ENCODE measurements at places on chromosomes 13 and 19.
A peak's percentile ranks its signal among the peaks of the same experiment; 100 is the strongest.

- DNase-seq, result no peak
Observed at GRCh38 chr19:31502536-31503170, 153.4 kb upstream of the TSHZ3 start.

- no peak for DNase-seq
Observed at GRCh38 chr19:2428321-2428690, 920 bp upstream of the TIMM13 start.

- no peak for DNase-seq
Observed at GRCh38 chr19:48603001-48603400, 3.5 kb upstream of the SPACA4 start.

DNA sequence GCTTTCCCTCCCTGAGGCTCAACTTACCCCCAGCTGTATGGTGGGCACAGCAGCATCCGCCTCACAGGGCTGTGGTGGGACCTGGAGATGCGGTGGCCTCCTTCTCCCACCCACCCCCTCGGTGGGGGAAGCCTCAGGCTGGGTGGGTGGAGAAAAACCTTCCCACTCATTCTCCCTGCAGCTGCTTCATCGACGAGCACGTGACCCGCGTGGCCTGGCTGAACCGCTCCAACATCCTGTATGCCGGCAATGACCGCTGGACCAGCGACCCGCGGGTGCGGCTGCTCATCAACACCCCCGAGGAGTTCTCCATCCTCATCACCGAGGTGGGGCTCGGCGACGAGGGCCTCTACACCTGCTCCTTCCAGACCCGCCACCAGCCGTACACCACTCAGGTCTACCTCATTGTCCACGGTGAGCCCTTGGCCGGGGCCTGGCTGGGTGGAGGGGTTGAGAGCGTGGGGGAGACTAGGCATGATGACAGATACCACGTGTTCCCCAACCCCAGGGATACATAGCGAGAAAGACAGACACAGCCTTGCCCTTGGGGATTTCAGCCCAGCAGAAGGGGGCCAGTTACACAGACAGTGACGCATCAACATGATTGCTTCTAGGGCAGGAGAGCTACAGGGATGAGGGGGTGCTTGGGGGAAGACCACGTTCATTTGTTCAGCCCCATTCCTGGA lies 12.2 kb downstream of the IGLON5 start:
- DNase-seq, result no peak

- no peak for DNase-seq
Observed at GRCh38 chr13:79895416-79895815, 414.5 kb downstream of the NDFIP2 start.

GRCh38 chr13:96025283-96025682 lies 27.9 kb downstream of the UGGT2 start:
- DNase-seq, result no peak

DNA sequence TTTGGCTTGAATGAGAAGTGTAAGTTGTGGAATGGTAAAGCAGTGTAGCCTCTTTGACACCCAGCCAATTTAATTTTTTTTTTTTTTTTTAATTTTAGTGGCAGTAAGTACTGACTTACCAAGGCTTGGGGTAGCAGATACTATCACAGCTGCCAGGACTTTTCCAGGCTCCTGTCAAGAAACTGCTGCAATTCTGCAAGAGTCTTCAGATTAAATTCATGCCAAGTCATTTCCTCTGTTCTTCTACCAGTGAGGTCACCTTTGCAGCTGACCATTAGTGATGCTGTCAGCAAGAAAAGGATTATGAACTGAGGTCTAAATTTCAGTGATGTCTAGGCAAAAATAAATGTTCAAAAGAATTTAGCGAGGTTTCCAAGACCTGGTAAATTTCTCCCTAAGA lies 91.2 kb downstream of the GGACT start:
- DNase-seq, result no peak

DNA sequence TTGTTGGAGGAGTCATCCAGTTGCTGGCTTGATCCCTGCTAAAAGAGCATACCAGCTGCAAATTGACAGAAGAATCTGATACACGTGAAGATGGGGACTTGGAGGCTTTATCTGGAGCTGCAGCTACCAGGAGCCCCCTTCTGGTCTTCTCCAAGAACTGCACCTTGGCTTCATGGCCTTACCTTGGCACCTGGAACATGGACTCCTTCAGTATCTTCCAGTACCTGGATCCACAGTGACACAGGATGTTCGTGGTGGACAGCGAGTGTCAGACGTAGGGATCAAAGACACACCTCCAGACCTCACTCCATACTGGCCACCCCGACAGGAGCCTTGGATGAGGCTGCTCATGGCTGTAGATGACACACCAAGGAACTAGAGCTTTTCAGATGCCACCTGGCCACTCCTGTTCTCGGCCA lies 9.9 kb upstream of the ACSBG2 start:
- peak; percentile 88 for DNase-seq

GRCh38 chr19:3670796-3671679 lies 29.2 kb downstream of the PIP5K1C start:
- peak; percentile 18 for DNase-seq

DNA sequence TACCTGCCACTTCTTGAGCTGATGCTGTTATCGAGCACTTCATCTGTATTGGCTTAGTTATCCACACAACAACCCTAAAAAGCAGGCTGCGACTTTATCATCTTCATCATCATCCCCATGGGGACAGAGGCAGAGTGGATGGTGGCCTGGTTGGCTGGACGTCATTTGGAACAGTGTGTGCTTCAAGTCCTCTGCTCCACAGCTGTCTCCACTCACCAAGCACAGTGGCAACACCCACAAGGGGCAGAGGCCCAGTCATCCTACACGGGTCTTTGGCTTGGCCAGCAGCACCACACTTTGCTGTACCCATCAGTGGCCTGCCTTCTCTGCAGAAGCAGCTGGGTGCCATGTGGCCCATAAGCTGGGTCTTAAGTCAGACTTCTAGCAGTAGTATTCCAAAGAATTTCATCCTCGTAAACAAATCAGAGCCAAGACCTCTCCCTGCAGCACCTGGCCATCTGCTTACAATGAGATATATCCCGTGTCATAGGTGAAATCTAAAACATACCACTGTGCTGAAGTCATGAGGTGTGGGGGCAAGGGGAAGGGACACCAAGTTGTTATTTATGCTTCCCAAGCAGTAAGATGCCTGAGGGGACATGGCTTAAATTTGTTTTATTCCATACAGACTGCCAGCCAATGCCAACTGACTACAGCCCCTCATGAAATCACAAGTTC lies 47.9 kb upstream of the EPHX3 start:
- no peak for DNase-seq

DNA sequence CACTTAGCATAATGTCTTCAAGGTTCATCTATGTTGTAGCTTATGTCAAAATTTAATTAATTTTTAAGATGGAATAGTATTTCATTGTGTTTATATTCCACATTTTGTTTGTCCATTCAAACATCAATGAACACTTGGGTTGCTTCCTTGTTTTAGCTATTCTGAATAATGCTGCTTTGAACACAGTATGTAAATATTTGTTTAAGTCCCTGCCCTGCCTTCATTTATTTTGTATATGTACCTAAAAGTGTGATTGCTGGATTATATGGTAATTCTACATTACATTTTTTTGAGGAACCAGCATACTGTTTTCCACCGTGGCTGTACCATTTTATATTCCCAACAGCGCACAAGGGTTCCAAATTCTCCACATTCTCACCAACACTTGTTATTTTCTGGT lies 17.6 kb upstream of the SUCLA2 start:
- no peak for DNase-seq

DNA sequence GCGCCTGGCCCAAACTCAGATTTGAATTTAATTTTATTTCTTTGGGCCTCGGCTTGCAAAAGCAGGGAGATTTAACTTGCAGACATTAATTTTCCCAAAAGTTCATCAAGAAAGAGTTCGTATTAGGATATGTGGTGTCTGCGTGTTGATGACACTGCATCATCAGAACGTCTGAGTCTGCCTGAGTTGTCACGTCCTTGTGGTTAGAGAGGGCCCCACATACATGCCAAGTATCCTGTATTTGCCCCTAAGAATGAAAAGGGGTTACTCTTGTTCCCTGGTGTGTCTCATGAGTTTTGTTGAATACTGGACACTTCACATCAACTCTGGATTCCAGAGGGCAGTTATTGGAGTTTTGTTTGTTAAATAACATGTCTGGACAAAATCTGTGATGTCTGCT lies 5.6 kb upstream of the TEX29 start:
- no peak for DNase-seq

DNA sequence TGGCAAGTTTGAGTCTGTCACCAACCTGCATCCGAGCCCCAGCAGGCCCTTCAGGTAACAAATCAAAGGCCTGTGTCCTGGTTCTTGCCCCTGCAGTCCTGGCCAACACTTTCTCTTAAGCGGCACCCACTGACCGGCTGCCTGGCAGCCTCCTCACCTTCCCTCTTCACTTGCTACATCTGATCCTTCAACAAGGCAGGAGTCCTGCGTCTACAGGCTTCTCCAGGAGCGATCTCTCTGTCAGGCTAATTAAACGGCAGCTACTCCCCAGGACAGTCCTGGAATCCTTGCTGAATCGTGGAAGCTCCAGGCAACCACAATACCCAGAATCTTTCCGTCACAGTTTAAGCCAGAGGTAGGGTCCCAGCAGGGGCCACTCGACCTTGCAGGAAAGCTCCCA lies 41.1 kb upstream of the GAS6 start:
- DNase-seq, result no peak

DNA sequence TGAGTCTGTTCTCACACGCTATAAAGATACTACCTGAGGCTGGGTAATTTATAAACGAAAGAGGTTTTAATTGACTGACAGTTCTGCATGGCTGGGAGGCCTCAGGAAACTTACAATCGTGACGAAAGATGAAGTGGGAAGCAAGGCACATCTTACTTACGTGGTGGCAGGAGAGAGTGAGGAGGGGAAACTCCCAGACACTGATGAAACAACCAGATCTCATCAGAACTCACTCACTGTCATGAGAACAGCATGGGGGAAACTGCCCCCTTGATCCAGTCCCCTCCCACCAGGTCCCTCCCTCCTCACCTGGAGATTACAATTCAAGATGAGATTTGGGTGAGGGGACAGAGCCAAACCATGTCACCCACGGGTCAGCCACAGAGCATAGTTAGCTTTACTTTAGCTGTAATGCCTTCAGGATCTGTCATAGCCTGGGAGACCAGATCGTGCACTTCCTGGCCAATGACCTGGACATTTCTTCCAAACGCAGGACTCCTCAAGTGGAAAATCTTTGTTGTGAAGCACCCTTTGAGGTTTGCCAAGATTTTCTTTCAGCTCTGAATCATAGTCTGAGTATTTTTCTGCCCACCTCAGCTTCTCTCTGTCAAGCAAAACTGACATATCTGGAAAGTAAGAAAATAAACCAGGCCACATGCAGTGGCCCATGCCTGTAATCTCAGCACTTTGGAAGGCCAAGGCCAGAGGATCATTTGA lies 25.2 kb upstream of the HIF3A start:
- DNase-seq, result no peak

GRCh38 chr13:29497137-29497654 lies 98.3 kb downstream of the SLC7A1 start:
- DNase-seq, result no peak

GRCh38 chr13:75771226-75771625 lies 135.1 kb downstream of the LMO7 start:
- no peak for DNase-seq

- DNase-seq, result no peak
Observed at GRCh38 chr13:76222511-76222910, 586.4 kb downstream of the LMO7 start.

Measured in Kasumi-1 (cell line).